ENCODE measurements at places on chromosomes 4 and X. TPM values are rescaled to one million over a fixed set of nuclear protein-coding genes. Genes with fewer than 3 reads are reported as not detected.

The PAGE2 gene
- not detected for total RNA-seq

The AIMP1 gene
- 57.5 TPM for total RNA-seq

The CDX4 gene
- not detected for total RNA-seq

The EMD gene
- 66.1 TPM for total RNA-seq

DNA sequence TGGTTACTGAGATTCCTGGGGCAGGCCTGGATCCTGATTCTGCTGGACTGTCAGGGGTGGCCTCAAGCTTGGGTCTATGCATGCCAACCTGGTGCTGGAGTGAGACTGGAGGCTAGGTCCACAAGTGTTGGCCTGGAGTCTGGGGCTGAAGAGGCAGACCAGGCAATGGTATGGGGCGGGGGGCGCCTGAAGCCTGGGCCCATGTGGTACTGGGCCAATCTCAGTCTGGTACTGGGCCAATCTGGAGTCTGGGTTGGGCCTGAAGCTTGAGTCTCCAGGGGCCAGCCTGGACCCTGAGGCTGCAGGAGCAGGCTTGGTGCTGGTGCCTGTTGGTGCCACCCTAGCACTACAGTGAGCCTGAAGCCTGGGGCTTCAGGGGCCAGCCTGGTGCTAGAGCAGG is 108.9 kb upstream of the ZCCHC13 start:
- no peaks in the 10 kb centered on the region for H3K4me1 ChIP-seq
- no peaks in the 10 kb centered on the region for H3K27me3 ChIP-seq
- no peak for DNase-seq
- no peak overlapping the region for H3K4me3 ChIP-seq
- peaks cover 2% of the 10 kb centered on the region for H3K36me3 ChIP-seq

DNA sequence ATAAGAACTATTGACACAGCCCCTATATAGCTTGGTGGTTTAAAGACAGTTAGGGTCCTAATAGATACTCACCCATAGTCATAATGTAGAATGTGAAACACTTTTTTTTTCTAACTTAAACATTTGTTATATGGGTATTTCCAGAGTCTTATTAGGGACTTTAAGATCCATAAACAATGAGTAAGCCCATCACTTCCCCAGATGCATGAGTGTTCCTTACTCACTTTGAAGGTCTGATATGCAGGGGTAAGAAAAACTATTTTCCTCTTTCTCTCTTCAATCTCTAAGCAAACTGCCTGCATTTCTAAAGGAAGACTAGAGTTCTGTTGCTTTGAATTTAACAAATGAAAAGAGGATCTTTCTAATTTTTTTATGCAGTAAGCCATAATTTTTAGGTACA is 443.6 kb upstream of the PITX2 start:
- H3K4me1 ChIP-seq: no peaks in the 10 kb centered on the region
- no peak overlapping the region for H3K4me3 ChIP-seq
- DNase-seq: no peak
